ENCODE measurements at places on chromosomes 12 and 14.

DNA sequence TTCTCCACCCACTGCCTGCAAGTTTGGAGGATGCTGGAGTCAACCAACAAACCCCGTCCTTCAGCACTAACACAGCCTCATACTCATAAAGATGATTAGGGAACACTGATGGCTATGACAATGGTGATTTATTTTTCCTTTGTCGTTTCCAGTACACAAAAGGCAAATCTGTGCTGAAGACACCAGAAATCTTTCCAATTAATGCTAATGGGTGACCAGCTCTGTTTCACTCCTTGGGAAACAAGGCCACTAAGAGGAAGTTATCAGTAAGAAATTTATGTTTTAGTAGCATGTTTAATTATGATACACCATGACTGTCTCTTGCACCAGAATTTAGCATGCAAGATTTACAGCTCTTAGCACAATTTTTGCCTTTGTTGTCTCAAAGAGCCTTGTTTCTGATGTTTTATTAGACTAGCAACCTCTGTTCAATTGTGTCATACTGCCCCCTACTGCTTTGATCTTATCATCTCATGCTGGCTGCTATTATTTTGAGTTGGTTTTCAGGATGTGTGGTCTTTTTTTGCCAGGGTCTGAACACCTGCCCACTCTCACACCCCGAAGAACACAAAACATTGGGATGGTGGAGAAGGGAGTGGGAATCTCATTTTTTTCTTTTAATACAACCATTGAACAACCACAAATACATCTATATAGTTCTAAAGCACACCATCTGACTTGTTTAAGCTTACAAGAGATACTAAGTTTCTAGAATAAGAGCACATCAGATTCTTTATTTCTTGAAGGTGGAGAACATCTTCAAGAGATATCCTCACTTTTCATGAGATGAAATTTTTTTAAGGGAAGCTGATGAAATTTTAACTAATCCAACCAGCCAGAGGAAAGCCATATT, 160.9 kb downstream of the SPTSSA start:
- DNase-seq = peak; percentile 41

DNA sequence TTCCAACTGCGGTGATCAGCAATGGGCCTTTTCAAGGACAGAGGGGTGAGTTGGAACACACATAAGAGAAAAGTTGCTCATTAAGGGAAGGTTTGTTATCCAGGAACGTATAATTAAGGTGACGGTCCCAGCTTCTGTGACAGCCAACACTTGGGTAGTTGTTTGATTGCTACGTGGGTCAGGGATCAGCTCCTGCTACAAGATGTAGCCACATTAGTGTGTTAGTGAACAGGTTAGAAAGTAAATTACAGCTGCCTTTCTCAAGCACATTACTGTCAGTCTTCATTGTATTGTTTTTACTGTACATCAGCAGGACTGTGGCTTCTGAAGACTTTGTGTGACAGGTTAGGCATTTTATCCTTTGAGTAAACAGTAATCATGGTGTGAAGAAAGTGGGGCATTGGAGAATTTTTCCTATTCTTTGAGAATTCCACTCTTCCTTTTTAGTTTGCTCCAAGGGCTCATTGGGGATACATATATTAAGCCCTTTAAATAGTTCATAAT, 230.5 kb downstream of the EGLN3 start:
- no peak for DNase-seq

DNA sequence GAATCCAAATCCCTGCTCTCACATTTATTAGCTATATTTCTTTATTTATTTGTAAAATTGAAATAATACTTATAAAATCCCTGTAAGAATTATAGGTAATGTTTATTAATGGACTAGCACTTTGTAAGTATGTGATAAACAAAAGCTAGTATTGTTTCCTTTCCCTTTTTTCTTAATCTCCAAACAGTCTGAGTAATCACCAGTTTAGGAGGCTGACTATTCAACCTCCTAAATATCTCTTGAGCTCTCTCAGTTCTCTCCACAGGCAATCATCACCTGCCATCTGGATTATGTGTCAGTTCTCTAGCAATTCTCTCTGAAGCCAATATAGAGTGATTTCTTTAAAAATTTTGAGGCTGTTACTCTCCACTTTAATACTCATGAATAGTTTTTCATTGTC, 9.2 kb upstream of the LYZ start:
- no peak for DNase-seq

GRCh38 chr14:100341301-100342031, 18.3 kb downstream of the SLC25A47 start:
- DNase-seq = peak; percentile 90

DNA sequence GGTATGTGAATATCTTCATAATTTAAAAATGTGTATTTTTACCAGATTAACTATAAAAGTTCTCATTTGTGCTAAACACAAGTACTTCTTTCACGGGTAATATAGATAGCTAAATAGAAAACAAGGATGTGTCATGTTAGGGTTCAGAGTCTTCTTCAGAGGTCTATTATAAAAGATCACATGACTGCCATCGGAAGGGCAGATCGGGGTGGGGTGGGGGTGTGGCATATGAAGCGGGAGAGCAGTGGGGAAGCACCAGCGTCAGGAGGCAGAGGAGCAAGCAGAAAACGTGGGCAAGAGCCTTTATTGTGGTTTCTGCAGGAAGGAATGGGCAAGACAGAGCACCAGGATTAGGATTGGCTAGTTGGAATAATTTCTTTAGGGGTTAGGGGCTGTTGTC, 63.7 kb upstream of the DNM1L start:
- DNase-seq = no peak

GRCh38 chr14:50397390-50398188, 908 bp upstream of the CDKL1 start:
- no peak for DNase-seq

DNA sequence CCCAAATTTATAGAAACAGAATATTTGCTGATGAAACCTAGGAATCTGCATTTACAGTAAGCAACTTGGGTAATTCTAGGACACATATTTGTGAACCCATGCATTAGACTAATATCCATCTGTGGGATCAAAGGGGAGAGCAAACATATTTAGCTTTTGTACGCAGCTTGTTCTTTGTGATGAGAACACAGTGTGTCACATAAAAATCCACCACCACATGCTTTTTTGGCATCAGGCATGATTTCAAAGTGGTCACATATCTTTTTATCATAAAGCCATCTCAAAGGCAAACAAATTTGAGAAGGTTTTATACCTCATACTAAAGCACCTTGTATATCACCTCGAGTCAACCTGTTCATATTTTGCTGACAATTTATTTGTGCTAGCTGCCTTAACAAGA, 15.7 kb downstream of the DNAL1 start:
- no peak for DNase-seq

- no peak for DNase-seq
These were observed 42.1 kb downstream of the B4GALNT3 start for GRCh38 chr12:501722-502447.

- DNase-seq = peak; percentile 68
These were observed 43.8 kb upstream of the NR2C1 start for GRCh38 chr12:95117178-95117599.

GRCh38 chr12:3313066-3313465, 177.9 kb upstream of the PRMT8 start:
- DNase-seq = peak; percentile 60

DNA sequence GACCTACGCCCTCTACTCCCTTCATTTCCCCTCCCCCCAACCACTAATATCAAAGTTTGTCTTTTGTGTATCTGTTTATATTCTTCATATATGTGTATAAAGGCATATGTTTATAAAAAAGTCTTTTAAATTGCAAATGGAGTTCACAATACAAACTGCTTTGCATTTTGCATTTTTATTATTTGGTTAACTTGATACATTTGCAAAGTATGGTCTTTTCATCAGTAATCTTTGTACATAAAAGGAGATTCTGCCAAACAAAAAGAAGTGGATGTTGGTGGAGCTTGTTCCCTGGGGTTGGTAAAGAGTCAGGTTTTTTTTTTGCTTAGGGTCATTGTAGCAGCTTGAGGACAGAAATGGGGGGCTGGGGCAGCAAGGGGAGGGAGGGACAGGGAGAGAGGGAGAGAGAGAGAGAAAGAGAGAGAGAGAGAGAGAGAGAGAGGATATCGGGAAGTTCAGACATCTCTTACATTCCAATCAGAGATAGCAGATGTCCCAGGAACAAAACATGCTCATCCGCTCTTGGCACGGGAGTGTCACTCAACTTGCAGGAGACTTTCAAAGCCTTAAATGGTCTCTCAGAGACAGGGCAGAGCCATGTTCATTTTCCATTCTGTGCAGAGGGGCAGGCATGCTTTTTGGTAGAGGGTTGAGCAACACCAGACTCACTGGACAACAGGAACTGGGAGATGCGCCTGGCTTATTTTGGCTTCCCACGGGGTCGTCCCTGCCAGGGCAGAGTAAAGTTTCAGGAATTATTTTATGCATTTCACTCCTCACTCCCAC, 44.8 kb upstream of the TBX5 start:
- DNase-seq = no peak

- peak; percentile 87 for DNase-seq
These were observed 24.6 kb downstream of the TPCN1 start for GRCh38 chr12:113245695-113246477.

DNA sequence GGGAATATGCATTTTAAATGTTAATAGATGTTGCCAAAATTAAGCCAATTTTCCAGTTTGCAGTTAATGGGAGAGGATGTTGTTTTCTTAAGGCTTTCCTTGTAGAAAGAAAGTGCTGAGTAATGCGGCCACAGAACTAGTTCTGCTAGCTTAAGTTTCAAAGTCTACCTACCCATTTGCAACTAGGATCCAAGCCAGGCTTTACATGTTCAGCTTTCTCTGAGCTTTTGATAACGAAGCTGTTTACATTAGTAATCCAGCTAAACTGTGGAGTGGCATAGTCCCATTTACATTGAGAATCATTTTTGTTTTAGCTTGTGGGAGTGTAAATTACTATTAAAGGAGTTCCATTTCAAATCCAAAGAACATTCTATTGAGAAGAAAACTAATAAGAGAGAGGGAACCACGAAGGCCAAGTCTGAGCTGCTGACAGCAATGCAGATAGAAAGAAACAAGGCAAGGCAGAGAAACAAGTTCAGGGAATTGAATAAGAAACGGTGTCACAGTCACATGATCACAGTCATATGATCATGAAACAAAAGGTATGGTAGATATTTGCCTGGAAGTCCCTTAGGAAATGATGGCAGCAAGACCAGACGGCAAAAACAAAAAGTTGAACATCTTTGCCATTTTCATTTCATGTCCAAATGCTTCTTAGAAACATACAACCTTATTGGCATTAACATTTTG, 274.9 kb downstream of the PAWR start:
- peak; percentile 76 for DNase-seq

DNA sequence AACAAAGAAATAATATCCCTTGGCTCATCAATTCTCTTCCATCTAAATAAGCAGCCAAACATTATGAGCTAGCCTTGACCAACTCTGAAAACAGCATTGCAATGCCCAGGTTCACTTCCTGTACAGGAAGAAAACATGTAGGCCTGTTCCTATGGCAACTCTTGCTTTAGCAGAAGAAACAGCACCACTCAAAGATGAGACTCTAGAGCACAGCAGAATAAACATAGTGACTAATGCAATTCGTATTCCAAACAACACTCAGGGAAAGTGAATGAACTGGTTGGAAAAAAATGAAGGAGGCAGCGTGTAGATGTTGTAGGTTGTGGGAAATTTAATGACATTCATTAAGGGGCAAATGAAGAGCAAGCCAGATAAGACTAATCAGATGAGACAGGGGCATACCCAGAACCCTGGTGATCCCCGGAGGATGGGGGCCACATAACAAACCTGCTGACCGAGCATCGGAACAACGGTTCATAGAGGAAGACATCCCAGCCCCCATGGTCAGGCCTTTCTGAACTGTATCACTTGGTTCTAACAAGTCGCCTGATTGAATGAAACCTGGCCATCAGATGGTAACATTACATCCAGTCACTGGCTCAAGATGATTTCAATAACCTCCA, 9.0 kb downstream of the ARHGDIB start:
- DNase-seq = peak; percentile 99

GRCh38 chr12:93055221-93055620, 126.1 kb upstream of the EEA1 start:
- DNase-seq = no peak

- no peak for DNase-seq
These were observed at the start of gene STAB2 for GRCh38 chr12:103586791-103587370. Gene STAB2, plus strand, starts transcription at chr12:103587273. Its CDS starts 204 bp downstream, at chr12:103587477.

DNA sequence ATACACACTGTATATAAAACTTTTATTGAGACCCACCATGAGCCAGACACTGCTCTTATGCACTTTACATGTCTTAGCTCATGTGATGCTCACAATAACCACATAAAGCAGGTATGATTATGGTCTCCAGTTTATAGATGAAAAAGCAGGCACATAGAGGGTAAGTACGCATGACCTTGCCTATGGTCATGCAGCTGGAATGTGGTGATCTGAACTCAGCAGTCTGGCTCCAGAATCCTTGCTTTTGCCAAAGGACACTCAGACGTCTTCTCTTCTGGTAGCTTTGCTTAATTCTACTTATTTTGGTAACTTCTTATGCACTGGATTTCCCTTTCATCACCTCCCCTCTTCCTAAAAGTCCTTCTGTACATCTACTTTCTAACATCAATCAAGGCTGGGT, 103.3 kb upstream of the CRY1 start:
- peak; percentile 68 for DNase-seq

DNA sequence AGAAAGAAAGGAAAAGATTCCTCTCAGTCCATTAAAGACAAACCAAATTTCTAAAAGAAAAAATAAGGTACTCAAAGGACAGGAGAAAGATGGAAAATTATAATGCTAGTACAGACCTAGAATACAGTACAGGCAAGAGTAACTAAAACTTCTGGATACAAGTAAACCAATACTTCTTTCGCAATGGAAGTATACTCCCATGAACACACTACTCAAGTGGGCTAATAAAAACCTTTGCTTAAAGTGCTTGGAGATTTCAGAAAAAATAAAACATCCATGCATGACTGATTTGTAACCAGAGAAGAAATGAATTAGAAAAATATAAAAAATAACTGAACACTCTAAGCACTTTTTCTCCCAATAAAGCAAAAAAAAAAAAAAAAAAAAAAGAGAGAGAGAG, 3.5 kb downstream of the ZBTB25 start:
- peak; percentile 41 for DNase-seq

GRCh38 chr12:20507711-20508110, 139.4 kb downstream of the PDE3A start:
- peak; percentile 77 for DNase-seq

All from iris pigment epithelial cell (primary cell).